T47D (cell line): ENCODE measurements at places on chromosomes 12 and 14.

GRCh38 chr12:120474616-120474960 lies 5.0 kb upstream of the SRSF9 start:
- DNase-seq = peak; percentile 65

- no peak for DNase-seq
Observed at GRCh38 chr12:93109551-93110203, 180.6 kb upstream of the EEA1 start.

GRCh38 chr12:102685841-102686240 lies 205.5 kb upstream of the IGF1 start:
- no peak for DNase-seq

- no peak for DNase-seq
Observed at GRCh38 chr14:69770559-69770958, 3.6 kb downstream of the SRSF5 start.

DNA sequence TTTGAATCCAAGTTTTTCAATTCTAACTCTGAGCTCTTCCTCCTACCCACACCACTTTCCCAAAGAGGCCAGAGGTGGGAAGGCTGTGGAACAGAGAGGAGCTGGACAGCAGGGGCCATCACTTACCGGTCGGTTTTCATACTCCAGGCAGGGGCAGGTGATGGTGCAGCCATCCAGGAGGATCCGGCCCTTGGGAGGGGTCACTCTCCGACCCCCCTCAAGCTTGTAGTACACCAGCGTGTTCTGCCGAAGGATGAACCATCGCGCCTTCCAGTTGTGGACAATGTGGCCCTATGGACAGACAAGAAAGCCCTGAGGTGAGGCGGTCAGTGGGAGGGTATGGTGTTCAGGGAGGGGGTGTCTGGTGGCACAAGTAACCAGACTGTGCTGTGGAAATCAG lies 14.4 kb downstream of the PLEK2 start:
- DNase-seq = no peak

- no peak for DNase-seq
Observed at GRCh38 chr12:1993341-1993740, 10.9 kb downstream of the DCP1B start.

DNA sequence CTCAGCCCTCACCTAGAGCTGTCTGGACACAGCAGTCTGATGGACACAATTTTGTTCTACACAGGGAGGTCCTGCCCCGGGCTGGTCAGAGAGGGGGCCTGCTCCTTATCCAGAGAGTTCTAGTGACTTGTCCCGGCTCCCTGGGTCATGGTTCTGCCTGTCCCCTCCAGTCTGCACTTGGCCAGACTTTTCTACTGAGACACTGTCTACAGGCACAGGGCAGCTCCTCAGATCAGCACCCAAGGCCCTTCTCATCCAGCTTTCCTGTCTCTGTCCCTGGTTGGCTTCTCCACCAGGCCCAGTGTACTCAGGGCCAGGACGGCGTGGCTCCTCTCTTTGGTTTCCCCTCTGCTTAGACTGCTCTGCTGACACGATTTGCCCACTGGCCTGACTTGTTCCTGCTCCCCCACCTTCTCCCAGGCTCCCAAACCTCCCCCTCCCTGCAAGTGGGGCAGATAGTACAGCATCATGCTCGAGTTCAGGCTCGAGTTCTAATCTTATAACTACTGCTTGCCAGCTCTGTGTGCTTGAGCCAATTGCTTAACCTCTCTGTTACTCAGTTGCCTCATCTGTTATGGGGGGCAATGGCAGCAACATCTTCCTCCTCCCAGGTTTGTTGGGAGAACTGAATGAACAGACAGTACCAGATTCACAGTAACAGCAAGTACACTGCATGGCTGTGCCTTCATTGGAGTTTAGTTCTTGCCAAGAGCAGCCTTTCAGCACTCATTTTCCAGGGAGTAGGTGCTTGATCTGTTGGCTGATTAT lies 22.0 kb upstream of the COL2A1 start:
- no peak for DNase-seq

- DNase-seq = peak; percentile 79
Observed at GRCh38 chr12:6277982-6278438, 32.5 kb upstream of the PLEKHG6 start.

DNA sequence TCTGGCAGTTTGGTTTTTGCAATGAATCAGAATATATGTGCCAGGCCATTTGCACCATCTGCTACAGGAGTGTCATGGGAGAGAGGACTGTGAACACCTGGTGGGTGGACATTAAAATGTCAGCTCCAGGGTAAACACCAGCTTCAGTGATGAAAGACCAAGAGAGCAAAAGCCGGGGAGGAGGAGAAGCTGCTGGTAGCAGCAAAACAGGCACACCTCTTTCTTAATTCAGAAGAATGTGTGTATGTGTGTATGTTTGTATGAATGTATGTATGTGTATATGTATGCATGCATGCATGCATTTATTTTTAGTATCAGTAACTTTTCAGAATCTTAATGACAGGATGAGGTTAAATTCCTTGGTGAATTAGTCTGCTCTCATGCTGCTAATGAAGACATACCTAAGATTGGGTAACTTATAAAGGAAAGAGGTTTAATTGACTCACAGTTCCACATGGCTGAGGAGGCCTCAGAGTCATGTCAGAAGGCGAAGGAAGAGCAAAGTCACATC lies 357.4 kb upstream of the PRICKLE1 start:
- no peak for DNase-seq

DNA sequence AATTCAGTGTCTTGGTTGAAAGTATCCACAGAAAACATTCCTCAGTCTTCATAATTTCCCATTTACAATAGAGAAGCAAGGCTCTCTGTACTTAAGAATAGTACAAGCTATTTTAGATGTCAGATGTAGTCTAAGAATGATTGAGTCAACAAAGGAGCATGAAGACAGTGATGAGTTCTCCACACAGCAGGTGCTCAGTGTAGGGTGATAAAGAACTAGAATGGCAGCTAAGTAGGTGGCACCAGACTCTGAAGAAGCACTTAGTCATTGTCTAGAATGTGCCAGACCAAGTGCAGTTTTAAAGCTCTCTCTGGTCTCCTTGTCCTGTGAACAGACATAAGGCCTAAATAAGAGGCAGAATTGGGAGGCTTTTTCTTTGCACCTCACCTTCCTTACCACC lies 504.6 kb downstream of the NRXN3 start:
- no peak for DNase-seq

- peak; percentile 66 for DNase-seq
Observed at GRCh38 chr14:70086685-70087379, 101.9 kb downstream of the SLC8A3 start.

- DNase-seq = no peak
Observed at GRCh38 chr14:38731962-38732361, 371.1 kb downstream of the SEC23A start.

GRCh38 chr14:58272588-58273372 lies 25.6 kb upstream of the ARID4A start:
- DNase-seq = no peak

- no peak for DNase-seq
Observed at GRCh38 chr12:63787306-63787705, 7.6 kb downstream of the RXYLT1 start.

GRCh38 chr12:114682785-114683708 lies 928 bp downstream of the TBX3 start:
- no peak for DNase-seq

DNA sequence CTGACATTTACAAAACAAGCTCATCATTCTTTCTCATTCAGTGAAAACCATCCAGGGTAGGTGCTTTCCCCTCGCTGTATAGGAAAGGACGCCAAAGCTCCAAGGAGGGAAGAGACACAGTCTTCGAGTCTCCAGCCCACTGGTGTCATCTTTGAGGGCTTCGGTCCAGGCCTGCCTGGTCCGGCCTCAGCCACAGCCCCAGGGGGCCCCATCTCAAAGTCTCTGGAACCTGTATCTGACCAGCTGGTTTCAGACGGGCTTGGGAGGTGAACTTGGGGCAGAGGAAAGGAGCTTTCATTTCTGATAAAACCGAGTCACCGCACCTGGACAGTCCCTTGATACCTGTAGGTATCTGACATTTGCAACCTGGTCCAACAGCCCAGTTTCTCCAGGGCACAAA lies 229.5 kb upstream of the RTL1 start:
- DNase-seq = no peak

DNA sequence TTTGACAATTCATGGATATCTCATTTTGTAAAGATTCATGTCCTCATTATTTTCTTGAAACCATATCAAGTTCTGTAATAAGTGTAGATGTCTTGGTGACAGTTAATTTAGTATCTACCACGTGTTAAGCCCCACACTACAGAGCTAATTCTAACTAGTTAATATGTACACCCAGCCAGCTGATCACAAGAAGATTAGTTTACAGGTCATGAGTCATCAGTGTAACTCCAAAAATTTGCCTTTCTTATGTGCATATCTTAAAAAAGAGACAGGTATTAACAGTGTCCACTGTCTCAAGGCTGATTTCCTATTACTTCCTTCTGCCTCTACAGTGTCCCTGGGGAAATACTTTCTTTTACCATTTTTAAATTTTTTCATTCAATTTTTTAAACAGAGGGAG lies 13.3 kb upstream of the YBX3 start:
- no peak for DNase-seq

DNA sequence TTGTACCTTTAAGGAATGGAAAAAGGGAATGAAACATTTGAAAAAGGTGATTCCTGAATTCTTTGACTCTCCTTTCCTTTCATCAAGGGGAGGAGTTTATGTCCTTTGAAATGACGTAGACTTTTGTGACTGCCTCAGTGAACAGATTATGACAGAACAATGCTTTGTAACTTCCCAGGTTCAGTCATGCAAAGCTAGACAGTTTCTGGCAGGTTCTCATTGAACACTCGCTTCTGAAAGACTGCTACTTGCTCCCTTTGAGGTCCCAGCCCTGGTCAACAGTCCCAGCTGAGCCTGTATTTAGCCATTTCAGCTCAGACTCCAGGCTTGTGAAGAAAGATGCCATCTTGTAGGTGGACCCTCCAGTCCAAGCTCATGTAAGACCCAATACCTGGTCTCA lies 1178.9 kb downstream of the BCL11B start:
- no peak for DNase-seq

DNA sequence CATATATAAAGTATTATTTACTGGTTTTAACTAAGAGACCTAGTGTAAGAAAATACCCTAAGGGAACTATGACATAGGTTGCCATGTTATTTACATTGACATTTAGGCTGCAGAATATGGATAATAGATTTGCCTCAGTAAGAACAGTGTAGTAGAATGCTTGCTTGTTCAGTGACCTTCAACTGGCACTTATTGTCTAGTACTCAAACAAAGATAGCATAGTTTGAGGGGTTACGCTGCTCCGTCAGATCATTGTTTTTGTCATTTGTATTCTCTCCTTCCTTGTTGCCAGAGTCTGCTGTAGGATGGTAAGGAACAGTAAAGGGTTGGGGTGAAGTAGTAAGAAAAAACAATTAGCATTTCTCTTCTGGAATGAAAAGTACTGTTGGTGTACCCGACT lies 33.2 kb downstream of the TOGARAM1 start:
- DNase-seq = no peak

- no peak for DNase-seq
Observed at GRCh38 chr12:111221062-111222026, 147.6 kb downstream of the PHETA1 start.

- DNase-seq = no peak
Observed at GRCh38 chr12:7758766-7759140, 6.3 kb upstream of the NANOGNB start.

DNA sequence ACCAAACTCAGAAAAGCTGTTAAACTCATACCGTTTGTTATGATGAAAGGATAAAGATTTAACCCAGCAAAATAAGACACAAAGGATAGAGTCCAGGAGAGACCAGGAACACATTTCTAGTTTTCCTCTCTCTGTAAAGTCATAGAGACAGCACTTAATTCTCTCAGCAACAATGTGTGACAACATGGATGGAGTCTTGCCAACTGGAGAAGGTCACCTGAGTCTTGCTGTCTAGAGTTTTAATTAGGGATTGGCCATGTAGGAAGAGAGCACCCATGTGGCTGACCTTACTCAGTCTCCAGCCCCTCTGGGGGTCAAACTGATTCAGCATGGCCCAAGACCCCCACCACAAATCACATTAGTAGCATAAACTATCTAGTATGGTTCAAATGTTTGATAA lies 151.0 kb upstream of the ATF7IP start:
- no peak for DNase-seq

DNA sequence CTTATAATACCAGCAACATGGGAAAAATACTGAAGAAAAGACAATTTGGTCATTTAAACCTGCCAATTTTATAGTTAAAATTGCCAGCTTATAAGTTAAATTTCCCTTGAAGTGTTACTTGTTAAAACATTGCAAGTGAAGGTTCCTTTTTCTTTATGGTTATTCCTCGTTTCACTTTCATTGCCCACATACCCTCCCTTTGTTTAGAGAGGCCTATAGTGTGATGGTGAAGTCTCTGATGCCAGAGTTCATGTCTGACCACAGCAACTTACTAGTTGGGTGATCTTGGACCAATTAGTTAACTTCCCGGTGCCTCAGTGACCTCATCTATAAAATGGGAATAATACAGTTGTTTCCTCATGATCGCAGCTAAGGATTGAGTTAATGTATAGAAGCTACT lies 173.5 kb downstream of the ANO6 start:
- no peak for DNase-seq

DNA sequence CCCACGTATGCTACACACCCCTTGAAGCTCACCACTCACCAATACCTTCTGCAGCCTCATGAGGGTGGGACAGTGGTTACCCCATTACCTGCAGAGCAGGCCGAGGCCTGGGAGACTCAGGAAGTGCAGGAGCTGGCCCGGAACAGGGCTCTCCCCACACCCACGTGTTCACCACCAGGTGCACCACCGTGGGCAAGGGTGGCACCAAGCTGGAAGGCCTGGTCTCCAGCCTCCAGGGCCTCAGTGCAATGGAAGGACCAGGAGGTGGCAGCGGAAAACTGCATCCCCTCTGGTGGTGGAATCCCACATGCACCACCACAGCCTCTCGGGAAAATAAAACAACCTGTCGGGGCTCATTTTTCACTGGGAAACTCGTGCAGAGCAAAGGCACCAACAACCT lies 36.4 kb downstream of the ITPK1 start:
- no peak for DNase-seq

DNA sequence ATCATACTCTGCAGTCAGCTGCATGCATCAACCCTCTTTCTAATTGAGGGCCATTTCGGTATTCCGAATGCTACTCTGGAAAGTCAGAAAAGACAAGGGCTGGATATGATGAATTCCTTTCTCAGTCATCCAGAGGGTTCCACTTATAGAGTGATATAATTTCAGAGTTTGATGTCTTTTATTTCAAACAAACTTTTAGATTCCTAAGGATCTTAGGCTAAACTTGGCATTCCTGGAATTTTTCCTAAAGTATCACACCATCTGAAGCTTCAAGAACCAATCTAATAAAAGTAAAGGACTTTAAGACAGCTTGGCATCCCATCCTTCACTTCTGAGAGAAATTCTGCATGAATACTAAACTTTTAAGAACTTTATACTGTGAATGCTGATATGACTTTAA lies 69.3 kb upstream of the KCNJ8 start:
- DNase-seq = no peak

GRCh38 chr12:47396902-47397663 lies 308.7 kb downstream of the RPAP3 start:
- DNase-seq = no peak
